ENCODE measurements at places on chromosomes 3 and 15.

GRCh38 chr15:64583519-64583918, 123.1 kb downstream of the ZNF609 start:
- no peak for DNase-seq

DNA sequence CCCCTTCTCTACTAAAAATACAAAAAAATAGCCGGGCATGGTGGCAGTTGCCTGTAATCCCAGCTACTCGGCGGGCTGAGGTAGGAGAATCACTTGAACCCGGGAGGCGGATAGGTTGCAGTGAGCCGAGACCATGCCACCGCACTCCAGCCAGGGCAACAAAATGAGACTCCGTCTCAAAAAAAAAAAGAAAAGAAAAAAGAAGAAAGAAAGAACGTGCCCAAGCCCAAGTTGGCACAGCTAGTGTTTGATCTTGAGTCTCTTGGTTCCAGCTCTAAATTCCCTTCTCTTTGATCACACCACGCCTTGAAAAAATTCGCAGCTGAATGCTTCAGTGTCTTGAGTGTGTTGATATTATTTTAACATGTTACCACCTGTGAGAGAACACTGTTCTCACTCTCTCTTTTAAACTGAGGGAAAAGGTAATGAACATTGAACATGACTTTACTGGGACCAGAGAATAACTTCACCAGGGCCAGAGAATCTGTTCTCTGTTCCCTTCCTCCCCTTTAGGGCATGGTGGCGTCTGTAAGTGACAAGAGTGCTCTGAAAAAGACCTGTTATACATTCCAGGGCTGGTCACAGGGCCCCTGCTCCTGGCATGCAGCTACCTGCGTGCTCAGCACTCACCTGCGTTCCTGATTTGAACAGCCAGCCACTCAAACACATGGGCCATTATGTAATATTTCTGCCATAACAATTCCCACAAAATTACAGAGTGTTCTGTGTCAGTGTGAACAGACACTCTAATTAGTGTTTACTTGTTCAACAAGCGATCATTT, 19.0 kb downstream of the SLCO3A1 start:
- peak; percentile 79 for DNase-seq

GRCh38 chr15:40248006-40248783, 9.3 kb downstream of the PAK6 start:
- peak; percentile 58 for DNase-seq

DNA sequence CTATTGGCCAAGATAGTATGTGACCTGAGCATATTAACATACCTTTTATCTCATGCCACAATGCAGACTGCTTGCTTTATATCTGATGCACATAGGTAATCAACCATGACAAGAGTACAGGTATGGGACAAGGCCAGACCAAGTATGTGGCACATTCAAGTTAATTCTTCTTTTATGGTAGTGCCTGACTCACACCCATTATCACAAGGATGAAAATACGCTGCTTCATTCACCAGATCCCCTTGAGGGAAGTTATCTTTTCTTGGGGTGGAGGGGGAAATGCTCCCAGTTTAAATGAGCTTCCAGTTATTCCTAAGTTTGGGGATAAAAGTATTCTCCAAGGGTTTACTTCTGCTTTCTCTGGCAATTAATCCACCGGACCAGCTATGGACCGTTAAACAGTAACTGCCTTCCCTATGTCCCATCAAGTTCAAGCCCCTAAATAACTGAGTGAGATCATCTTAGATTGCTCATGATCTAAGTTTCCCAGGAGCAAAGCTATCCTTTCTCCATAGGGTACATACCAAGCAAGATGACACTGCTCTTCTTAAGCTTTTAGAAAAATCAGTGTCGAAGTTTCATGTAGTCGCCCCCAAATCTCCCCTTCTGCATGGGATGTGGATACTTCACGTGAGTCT, 1.9 kb downstream of the COL8A1 start:
- DNase-seq, result no peak

- no peak for DNase-seq
Measured at GRCh38 chr3:127987309-127987995, 64.8 kb upstream of the SEC61A1 start.

GRCh38 chr3:149475451-149476060, 1.1 kb downstream of the TM4SF4 start:
- no peak for DNase-seq

DNA sequence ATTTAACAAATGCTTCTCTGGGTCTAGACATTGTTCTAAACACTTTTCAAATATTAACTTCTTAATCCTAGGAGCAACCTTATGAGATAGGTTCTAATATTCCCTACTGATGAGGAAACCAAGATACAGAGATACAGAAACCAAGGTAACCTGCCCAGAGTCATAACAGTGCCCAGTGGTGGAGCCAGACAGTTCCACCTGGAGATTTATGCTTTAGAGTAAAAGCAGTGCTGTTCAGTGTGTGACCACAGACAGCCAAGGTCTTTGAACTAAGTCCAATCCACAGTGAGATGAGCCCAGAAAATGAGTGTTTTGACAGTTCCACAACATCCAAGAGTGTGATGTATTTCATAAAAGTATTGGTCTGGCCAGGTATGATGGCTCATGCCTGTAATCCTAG, 105.2 kb upstream of the UMPS start:
- DNase-seq, result no peak

- DNase-seq, result no peak
Measured at GRCh38 chr15:90458061-90458460, 70.0 kb downstream of the IQGAP1 start.

DNA sequence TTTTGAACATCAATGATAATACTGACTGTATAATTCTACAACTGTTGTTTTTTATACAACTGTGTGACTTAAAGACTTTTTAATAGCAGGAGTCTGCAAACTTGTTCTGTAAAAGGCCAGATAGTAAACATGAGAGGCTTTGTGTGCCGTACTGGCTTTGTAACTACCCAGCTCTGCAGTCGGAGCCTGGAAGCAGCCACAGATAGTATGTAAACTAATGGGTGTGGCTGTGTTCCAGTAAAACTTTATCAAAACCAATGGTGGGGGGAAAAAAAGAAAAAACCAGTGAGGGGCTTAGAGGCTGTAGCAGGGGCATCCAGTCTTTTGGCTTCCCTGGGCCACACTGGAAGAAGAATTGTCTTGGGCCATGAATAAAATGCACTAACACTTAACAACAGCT, 11.9 kb downstream of the ASB7 start:
- DNase-seq, result no peak

DNA sequence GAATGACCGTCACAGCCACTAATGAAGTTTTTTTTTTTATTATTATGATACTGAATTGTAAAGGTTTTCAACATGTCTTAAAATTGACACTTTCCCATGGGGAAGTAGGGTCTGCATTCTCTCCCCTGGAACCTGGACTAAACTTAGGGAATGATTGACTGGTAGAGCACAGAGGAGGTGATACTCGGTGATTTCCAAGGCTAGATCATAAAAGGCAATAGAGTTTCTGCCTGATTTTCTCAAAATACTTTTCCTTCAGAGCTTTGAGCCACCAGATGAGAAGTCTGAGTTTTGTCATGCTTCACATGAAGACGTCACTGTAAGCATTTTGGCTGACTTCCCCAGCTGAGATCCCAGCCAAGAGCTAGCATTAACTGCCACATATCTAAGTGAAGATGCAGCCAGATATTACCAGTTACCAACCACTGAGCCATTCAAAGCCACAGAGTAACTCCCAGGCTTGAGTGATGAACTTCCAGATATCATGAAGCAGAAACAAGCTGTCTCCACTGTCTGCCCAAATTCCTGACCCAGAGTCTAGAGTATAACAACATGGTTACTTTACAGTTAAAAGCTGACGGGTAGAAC, 105.8 kb downstream of the LSAMP start:
- peak; percentile 60 for DNase-seq

DNA sequence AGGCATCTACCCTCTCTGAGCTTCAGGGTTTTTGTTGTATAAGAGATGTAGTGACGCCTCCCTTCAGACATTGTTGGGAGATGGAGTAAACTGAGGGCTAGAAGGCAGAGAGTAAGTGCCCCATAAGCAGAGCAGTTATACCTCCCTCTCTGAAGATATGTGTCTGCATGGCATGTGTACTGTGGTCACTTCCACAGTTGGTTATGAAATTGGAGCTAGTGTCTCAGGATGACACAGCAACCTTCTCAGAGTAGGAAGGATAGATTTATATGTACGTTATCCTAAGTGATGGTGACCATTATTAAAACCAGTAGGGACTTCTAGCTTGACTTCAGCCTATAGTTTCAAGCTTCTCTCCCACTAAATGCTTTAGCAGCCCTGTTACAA, 17.9 kb downstream of the PXK start:
- no peak for DNase-seq

DNA sequence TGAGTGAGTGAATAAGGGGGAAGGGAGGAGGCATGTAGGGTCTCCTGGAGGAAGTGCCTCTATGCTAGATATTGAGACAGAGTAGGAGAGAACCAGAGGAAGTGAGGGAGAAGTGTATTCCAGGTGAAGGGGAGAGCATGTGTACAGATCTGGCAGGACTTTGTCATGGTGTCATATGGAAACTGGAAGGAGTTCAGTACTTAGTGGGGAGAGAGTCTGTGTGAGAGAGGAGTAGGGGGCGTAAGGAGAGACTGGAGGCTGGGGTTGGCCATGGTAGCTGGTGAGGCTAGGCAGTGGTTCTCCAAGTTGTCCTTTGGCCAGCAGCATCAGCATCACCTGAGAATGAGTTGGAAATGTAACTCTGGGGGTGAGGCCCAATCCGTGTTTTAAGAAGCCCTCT, 29.6 kb upstream of the EPHB1 start:
- DNase-seq, result no peak

DNA sequence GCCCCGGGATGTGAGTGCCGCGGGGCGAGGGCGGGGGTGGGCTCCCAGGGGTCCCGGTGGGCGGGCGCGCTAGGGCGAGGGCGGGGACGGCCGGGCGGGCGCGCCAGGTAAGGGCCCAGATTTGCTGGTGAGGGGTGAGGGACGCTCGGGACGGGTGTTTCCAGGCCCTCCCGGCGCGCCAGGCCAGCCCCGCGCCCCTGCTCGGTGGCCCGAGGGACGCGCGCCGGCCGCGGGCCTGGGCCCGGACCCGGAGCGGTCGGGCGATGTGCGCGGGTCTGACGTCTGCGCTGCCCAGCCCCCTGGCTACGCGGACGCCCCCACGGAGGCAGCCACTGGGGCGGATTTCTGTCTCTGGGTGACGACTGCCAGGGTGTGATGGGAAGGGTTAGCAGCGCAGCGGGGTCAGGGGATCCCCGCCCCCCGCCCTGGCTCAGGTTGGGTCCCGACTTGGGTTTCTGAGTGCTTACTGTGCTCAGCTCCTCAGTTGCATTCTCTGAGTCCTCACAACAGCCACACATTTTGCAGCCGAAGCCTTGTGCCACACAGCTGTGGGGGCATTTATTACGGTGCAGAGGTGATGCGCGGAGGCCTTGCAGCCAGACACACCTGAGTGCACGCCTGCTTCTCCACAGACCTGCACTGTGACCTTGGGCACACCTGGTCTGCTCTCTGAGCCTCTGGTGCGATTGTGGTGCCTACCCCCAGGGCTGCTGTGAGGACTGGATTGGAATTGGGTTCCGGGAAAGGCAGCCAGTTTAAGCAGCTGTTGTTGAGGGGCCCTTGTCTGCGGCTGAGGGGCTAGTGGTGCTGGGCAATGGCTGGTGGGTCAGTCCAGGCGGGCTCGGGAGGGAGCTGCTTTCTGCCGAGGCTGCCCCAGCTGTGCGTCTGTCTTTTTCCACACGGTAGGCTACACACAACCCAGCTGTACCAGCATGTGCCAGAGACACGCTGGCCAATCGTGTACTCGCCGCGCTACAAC, 523 bp downstream of the HDAC11 start:
- DNase-seq, result no peak

DNA sequence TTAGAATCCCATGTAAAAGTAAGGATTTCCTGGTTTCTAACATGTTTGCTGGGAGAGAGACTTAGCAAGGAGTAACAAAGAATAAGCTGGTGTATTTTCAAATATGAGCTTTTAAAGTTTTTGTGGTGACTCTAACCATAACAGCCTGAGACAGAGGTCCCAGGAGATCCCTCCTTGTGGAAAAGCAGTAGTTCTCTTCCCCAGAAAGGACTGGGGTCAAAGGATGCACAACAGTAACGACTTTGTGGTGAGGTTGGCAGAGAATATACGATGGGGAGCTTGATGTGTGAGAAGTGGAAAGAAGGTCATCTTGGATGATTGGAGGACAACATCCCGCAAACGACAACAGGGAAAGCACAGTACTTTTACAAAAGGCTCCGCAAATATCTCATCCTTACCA, 38.2 kb downstream of the ABHD5 start:
- DNase-seq, result no peak

- DNase-seq, result peak; percentile 66
Measured at GRCh38 chr15:58228718-58229117, 90.5 kb downstream of the AQP9 start.

DNA sequence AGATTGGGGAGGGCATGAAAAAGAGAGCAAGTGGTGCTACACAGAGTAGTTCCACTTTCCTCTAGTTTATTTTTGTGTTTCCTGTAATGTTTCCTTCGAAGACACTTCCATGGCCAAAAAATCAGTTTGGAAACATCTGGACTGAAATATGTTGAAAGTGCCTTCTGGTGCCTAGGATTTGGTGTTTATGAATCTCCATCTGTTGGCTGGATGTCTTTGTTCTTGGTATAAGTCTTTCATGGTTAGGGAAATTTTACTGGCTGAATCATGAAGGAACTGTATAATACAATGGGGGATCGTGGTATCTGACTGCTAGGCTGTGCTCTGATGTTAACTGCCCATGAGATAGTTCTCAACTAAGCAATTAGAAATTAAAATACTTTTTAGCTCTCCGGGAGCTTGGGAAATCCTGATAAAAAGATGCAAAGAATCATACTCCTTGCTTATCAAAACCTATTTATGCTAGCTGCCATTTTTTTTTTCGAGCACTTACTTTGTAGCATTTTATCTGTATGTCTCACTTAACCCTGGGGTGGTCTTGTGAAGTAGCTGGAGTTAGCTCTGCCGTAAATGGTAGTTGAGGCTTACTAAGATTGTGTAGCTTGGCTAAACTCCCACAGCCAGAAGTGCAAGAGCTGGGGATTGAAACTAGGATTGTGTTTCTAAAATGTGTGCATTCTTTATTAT, 21.9 kb downstream of the AKAP13 start:
- no peak for DNase-seq

GRCh38 chr3:102885289-102885688, 450.5 kb downstream of the ZPLD1 start:
- DNase-seq, result no peak

DNA sequence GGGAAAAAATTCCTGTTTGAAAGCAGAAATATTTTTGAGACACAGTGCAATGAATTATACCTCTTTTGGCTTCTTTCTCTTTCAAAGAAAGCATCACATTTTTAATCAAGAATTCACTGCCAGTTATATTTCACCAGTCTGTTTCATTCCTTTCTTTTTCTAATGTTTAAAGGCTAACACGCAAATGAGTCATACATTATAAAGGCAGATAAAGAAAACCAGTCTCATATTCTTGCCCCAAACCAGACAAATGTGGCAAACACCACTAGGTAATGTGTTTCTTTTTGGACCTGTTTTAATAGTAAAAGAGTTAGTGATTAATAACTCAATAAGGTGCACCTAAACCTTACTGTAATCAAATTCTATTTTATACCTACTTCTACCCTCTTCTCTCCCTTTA, 83.8 kb downstream of the PLOD2 start:
- DNase-seq, result no peak

DNA sequence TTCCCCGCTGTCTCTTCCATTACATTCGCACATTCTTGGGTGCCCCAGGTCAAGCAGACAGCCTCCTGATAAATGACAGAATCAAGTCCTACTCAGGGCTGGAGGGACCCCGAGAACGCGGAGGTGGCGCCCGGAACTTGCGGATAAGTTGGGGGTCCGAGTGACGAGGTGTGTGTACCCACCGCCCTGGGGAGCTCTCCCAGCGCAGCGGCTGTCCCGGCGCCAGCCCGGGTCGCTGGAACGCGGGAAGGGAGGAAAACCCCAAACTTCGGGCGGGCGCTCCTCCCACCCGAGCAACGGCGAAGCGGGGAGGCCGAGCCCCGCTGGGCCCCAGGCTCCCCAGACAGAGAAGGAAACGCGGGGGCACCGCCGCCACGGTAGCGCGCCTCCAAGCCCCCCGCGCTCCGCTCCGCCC, 550 bp downstream of the CLN6 start:
- DNase-seq, result no peak

Measured in NCI-H69 (cell line).